ENCODE measurements at places on chromosomes 2 and 18.

DNA sequence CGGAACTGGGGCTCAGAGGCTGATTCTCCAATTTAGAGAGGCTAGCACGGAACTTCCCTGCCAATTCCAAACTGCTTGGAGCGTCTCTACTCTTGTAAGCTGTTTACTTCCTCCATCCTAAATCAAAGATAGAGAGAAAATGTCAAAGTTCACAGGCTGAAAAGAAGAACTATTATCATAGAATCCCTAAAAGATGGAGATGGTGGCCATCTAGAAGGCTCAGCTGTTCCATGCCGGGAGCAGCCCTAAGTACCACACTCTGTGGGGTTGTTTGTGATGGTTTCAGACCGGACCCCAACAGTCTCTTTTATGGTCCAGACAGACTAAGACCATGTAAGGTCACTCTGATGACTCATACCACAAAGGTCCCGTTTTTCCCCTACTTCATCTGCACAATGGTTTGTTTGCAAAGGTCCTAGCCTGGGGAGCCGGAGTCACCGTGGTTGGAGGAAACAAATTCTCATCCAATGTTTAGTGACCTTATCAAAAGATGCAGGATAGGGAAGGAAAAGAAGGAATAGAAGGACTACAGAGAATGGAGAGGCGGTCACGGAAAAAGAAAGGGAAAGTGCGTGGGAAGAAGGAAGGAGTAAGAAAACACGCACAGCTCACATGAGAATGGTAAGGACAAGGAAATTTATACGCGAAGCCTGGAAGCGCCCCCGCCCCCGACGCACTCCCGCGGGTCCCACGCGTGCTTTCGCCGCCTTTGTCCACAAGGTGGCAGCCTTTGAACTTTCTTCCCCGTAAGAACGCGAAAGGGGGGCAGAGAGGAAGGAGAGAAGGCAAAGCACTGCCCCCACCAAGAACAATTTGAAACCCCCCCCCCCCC is 453 bp upstream of the ANTXR1 start:
- DNase-seq: peak; percentile 91

DNA sequence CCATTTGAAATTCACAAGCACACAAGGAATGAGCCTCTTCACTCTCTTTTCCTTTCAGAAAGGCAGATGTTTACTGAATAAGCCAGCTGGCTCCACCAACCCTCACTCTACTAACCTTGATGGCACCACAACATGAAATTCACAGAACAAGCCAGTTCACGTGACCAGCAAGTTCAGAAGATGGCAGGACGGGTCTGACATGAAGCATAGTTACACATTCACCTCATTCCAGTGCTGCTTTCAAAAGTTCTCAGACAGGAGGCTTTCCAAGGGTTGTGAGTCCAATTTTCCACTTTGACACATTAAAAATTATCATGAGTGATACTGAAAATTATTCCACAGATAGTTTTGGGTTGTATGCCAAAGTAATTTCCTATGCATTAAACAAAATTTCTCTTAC is 74.2 kb upstream of the MBOAT2 start:
- peak; percentile 43 for DNase-seq

DNA sequence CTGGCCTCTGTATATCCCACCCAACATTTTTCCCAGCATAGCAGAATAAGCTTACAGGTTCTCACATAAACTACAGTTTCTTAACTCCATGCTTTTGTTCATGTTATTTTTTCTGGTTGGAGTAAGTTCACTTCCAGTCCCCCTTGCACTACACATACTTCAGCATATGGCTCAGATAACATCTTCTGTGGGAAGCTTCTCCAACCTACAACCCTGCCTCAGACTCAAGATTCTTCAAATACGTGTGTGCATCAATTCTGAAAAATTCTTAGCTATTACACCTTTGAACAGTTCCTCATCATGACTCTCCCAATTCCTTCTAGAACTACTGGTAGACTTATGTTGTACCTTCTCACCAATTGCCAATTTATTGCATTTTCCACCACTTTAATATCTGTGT is 7.5 kb upstream of the CPLX4 start:
- no peak for DNase-seq

GRCh38 chr2:205768815-205769494 is 86.7 kb downstream of the NRP2 start:
- no peak for DNase-seq

GRCh38 chr2:199968126-199968525 is 12.7 kb downstream of the MAIP1 start:
- no peak for DNase-seq

DNA sequence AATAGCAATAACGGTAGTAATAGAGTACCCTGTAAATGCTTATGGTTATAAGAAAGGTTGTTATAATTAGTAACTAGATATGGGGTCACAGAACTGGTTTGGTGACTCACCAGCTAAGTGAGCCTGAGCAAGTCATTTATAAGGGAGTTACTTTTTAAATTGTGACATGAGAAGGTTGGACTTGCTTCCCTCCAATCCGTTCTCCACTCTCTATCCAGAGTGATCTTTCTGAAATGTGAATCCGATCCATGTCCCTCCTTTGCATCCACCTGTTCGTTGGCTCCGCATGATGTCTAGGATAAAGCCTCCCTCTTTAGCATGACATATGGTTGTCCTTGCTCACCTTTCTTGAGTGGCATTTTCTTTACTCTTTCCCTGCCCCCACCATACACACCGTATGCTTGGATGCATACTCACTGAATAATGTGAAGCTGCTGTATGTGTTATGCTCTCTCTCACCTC is 83.1 kb downstream of the CDC42EP3 start:
- DNase-seq: no peak

DNA sequence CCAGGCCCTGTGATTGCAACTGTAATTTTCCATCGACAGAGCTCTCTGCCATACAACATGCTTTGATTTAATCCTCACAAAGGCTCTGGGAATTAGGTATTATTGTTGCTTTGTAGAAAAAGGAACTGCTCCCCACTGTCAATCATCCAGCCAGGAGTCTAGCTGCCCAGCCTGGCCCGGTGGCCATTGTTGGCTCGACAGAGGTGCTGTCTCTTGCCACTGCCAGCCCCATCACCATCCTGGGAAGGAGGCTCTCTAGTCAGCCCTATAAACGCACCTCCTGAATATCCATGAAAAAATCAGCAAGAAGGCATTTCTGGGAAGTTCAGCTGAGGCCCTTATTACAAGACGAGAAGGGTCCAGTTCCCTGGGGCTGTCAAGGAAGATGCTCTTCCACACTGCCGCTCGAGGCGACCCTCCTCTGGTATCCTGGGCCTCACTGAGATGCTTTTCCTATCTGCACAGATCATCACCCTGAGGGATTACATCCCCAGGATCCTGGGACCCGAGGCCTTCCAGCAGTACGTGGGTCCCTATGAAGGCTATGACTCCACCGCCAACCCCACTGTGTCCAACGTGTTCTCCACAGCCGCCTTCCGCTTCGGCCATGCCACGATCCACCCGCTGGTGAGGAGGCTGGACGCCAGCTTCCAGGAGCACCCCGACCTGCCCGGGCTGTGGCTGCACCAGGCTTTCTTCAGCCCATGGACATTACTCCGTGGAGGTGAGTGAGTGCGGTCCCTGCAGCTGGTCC is 71.0 kb downstream of the TPO start:
- no peak for DNase-seq

Measured in right hindlimb (tissue), 1 donor.